ENCODE measurements at places on chromosomes 5 and 9.

DNA sequence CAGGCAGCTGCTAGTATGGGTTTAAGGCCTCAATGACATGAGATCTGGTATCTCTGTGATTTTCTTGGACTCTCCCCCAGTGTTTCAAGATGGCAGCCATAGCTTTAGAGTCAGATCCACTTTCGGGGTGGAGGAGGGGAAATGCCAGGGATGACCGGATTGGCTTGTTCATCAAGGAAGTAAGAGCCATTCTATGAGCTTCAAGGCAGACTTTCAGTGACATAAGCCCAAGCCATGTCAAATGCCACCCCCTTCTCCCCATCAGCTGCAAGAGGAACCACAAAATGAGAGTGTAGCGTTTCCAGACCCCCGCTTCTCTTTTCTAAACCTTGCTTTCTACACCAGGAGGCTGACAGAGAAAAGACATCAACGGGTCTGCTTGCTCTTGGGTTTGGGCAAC lies 271.8 kb downstream of the PSAT1 start:
- H3K36me3 ChIP-seq = no peaks in the 10 kb centered on the region
- no peak for DNase-seq
- H3K27me3 ChIP-seq = no peaks in the 10 kb centered on the region
- no peaks in the 10 kb centered on the region for H3K4me1 ChIP-seq
- no peak overlapping the region for H3K27ac ChIP-seq
- H3K4me3 ChIP-seq = no peak overlapping the region

- no peaks in the 10 kb centered on the region for H3K27me3 ChIP-seq
- no peaks in the 10 kb centered on the region for H3K36me3 ChIP-seq
- H3K4me3 ChIP-seq = no peak overlapping the region
- H3K4me1 ChIP-seq = no peaks in the 10 kb centered on the region
Measured at GRCh38 chr5:119417891-119418605, 34.2 kb upstream of the HSD17B4 start.

GRCh38 chr9:69086769-69087168 lies 51.2 kb downstream of the FXN start:
- H3K4me1 ChIP-seq = no peaks in the 10 kb centered on the region
- no peak overlapping the region for H3K27ac ChIP-seq
- no peak overlapping the region for H3K4me3 ChIP-seq

DNA sequence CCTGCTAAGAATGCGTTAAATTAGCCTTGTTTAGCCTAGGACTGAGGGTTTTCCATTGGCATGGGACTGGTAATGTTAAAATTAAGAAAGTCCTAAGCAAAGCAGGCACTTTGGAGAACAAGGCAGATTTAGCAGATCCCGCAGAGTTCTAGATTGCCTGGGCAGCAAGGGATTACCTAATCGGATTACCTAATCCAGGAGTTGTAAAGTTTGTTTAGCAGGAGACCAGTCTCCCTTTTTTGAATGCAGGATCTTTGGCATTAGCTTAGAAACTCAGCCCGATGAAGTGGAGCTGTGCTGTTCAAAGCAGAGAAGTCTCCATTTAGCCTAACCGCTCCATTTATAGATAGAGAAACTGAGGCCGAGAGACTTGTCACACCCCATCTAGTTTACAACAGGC lies 206.0 kb downstream of the DMRT2 start:
- DNase-seq = no peak
- H3K4me1 ChIP-seq = no peaks in the 10 kb centered on the region
- H3K27me3 ChIP-seq = no peaks in the 10 kb centered on the region
- H3K27ac ChIP-seq = no peak overlapping the region
- no peaks in the 10 kb centered on the region for H3K36me3 ChIP-seq
- no peak overlapping the region for H3K4me3 ChIP-seq

DNA sequence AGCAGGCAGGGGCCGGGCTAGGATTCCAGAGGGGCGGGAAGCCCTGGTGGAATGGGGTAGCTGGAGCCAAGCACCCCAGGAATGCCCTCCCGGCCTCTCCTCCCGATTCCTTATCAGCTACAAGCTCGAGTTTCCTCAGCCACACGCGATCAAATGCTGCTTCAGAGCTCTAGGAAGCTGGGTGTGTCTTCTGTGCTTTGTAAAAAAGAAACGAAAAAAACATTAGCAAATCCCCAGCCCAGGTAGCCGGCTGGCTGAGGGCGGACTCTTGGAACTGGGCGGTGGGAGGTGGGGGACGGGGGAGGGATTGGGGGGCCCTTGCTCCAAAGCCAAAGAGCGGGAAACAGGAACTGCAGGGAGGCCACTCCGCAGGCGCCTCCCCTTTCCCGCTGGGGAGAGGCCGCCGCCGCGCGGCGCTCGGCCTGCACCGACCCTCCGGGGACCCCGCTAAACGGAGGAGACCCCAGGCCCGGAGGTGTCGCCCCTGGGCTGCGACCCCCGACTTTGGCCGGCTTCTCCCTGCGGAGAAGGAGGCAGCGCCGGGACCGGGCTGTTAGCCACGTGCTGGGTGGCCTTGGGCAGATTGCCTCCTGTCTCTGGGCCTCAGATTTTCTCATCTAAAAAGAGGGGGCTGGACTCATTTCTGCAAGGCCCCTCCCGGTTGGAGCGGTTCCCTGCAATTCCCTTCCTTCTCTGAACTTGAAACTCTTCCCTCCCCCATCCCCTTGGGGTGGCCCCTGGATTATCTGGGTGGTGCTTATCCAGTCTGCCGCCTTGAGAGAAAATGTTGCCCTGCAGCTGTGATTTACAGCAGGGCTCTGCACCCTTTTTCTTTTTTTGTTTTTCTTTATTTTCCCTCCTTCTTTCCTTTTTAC lies 40.9 kb upstream of the FABP6 start:
- H3K27me3 ChIP-seq = no peaks in the 10 kb centered on the region
- peak; percentile 29 for DNase-seq
- no peaks in the 10 kb centered on the region for H3K36me3 ChIP-seq
- peak overlapping the region; percentile 60 for H3K4me3 ChIP-seq
- H3K27ac ChIP-seq = peak overlapping the region; percentile 75

DNA sequence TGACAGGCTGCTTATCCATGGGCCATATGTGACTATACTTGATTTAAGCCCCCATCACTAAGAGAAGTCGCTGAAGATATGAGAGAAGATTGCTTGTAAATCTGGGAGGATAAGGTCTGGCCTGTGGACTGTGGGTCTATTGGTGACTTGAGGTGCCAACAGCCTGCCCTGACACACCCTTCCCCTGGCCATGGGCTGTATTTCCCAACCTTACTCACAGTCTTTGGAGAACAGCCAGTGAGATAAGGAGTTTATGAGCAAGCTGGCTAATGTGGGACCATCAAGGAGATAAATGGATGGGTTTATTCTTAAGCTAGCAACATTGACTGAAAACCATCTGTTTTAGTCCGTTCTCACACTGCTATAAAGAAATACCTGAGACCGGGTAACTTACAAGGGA lies 231.3 kb downstream of the ZSWIM6 start:
- no peaks in the 10 kb centered on the region for H3K4me1 ChIP-seq
- no peak overlapping the region for H3K27ac ChIP-seq
- no peak overlapping the region for H3K4me3 ChIP-seq
- H3K36me3 ChIP-seq = no peaks in the 10 kb centered on the region

- peaks cover 19% of the 10 kb centered on the region for H3K4me1 ChIP-seq
- no peaks in the 10 kb centered on the region for H3K27me3 ChIP-seq
- no peaks in the 10 kb centered on the region for H3K36me3 ChIP-seq
- peak within 1 kb of the TSS; percentile 51 for H3K4me3 ChIP-seq
Measured at GRCh38 chr9:72952914-72953313, at the start of gene ALDH1A1. Gene ALDH1A1 (minus strand): TSS chr9:72953053. CDS start chr9:72953000, 53 bp downstream.

- H3K27ac ChIP-seq = no peak overlapping the region
- no peak for DNase-seq
- H3K27me3 ChIP-seq = no peaks in the 10 kb centered on the region
- H3K36me3 ChIP-seq = peaks cover 3% of the 10 kb centered on the region
- H3K4me1 ChIP-seq = no peaks in the 10 kb centered on the region
Measured at GRCh38 chr9:122875523-122875922, 29.6 kb downstream of the RC3H2 start.

- no peak overlapping the region for H3K27ac ChIP-seq
- DNase-seq = no peak
- H3K4me1 ChIP-seq = no peaks in the 10 kb centered on the region
- no peak overlapping the region for H3K4me3 ChIP-seq
Measured at GRCh38 chr5:352639-353611, 31.4 kb downstream of the AHRR start.

DNA sequence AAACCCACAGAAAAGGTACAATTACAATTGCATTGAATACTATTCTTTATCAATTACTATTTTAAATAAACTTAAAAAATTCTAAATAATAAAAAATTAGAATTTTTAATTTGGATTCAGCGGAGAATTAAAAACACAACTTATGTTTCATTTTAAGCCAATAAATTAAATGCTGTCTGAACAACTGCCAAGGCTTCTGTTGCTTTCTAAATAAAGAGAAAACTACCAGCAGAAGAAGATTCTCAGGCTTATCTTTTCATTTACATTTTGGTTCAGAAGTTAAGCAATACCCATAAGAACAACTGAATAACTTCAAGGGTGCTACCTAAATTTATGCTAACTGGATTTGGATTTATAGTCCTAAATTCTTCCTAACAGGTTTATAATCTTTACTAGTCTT lies 150.0 kb upstream of the FTMT start:
- no peaks in the 10 kb centered on the region for H3K36me3 ChIP-seq
- no peak overlapping the region for H3K27ac ChIP-seq
- no peaks in the 10 kb centered on the region for H3K4me1 ChIP-seq
- no peak overlapping the region for H3K4me3 ChIP-seq

DNA sequence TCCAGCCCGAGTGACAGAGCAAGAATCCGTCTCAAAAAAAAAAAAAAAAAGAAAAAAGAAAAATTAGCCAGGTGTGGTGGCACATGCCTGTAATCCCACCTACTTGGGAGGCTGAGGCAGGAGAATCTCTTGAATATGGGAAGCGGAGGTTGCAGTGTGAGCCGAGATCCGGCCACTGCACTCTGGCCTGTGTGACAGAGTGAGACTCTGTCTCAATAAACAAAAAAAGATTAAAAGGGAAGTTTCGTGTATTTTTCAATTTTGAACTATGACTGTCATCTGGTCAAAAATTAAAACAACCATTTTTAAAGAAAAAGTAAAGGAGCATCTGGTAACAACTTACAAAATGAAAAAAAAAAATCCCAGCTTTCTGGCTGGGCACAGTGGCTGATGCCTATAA lies 36.3 kb upstream of the PLIN2 start:
- H3K4me3 ChIP-seq = no peak overlapping the region
- no peak overlapping the region for H3K27ac ChIP-seq
- H3K4me1 ChIP-seq = peaks cover 4% of the 10 kb centered on the region

DNA sequence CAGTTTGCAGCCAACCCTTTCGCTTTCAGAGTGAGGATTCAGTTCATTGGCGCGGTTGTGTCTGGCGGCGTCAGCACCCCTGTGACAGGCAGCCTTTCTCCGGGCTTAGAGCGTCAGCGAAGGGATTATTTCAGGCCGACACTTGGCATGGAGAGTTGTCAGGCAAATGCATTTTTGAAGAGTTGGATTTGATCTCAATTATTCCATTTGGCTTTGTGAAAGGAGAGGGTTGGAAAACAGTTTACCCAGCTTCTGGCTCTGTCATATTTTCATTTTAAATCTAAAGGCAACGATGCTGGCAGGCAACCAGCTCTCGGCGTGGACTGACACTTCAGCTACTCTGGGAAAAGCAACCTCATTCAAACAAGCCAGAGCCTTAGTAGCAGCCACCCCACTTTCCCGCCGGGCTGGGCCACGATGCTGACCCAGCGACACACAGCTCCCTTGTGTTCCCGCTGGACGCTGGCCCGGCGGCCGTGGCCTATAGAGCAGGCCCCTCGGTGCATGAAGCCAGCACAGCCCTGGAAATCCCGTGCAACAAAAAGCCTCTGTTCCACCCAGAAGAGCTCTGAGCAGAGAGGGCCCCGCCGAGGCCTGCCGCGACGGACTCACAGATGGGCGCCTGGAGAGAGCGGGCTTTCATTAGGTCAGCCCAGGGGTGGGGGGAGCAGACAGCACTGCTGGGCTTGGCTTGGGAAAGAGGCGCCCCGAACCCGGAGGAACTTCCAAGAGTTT lies 28.9 kb upstream of the LPCAT1 start:
- peak overlapping the region; percentile 0 for H3K4me3 ChIP-seq
- no peak overlapping the region for H3K27ac ChIP-seq
- peak; percentile 43 for DNase-seq

GRCh38 chr9:110047955-110048402 lies 160.0 kb downstream of the C9orf152 start:
- no peaks in the 10 kb centered on the region for H3K36me3 ChIP-seq
- DNase-seq = no peak
- H3K4me1 ChIP-seq = no peaks in the 10 kb centered on the region
- H3K4me3 ChIP-seq = peak overlapping the region; percentile 66

DNA sequence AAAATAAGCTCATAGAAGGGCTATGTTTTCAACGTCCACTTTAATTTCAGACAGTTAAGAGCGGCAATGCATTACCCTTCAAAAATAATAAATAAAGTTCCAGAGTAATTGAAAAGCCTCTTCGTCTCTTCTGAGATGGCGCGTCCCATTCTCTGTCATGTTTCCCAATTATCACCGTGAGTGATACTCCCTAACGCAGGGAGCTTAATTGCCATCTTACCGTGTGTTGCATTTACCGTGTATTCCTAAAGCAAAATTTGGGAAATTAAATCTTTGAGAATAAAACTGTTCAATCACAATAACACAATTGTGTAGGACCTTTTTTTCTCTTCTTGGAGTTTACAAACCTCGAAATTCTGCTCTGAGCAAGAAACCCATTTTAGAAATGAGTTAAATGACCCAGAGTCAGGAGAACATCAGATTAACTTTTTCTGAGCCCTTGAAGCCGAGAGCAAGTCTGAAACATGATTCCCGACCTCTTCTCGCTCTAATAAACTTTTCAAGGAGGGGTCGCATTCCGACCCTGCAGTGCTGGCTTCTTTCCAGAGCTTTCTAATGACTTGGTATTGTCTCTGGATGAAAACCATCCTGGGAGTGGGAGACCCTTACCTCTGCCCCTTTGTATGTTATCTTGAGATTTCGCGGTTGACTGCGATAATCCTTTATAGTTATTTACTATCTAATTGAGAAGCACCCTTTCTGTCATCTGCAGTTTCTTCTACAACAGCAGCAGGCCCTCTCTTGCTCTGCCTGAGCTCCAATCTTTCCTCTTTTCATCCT lies 251.5 kb downstream of the FSTL4 start:
- H3K4me1 ChIP-seq = no peaks in the 10 kb centered on the region
- H3K36me3 ChIP-seq = no peaks in the 10 kb centered on the region
- H3K4me3 ChIP-seq = no peak overlapping the region
- DNase-seq = no peak
- no peaks in the 10 kb centered on the region for H3K27me3 ChIP-seq
- H3K27ac ChIP-seq = no peak overlapping the region

DNA sequence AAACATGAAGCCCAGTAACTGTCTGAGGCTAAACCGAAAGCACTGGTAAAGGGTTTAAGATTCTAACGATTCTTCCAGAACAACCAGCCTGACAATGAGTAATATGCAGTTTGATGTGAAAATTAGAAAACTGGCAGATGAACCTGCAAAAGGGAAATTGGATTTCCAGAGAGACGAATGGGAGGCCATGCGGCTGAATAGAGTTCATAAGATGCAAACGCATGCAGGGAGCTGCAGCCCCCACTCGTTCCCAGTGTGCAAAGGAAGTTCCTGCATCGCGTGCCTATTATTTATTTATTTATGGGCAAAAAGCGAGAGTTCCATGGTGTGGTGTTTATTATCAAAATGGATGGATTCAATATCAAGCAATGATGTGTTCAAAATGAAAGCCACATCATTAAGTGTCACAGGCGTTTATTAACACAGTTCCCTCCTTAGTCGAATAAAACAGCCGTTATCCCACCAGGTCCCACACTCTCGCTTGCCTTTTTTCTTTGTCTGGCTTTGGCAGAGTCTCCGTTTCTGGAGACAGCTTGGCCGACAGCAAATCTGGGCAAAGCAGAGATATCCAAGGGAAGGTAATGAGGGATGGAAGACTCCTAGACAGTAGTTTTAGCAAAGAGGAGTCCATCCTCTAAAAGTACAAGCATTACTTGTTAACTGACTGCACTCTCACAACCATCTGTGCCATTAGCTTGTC lies 451.4 kb downstream of the KDM4C start:
- H3K4me3 ChIP-seq = no peak overlapping the region
- H3K27ac ChIP-seq = no peak overlapping the region

Data from tibial nerve (tissue), 4 donors.